ENCODE measurements at places on chromosomes 5 and 9.

GRCh38 chr5:99331061-99331460, 402.3 kb upstream of the CHD1 start:
- no peak for DNase-seq

DNA sequence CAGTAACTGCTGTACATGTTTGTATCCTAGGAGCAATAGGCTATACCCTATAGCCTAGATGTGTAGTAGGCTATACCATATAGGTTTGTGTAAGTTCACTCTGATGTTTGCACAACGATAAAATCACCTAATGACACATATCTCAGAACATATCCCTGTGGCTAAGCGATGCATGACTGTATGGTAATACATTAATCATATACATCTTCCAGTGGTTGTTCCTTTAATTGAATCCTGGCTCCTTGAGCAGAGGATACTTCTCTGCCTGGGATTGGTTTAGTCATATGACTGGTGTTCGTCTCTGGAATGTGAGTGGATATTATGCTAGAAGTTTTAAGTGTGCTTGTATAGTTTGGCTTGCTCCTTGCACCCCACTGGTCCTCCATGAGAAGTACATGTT, 425.8 kb downstream of the MAN2A1 start:
- DNase-seq = no peak

GRCh38 chr5:177373806-177374205, 10.4 kb upstream of the SLC34A1 start:
- DNase-seq = no peak

- no peak for DNase-seq
Observed at GRCh38 chr5:142403583-142403982, 78.8 kb upstream of the SPRY4 start.

- DNase-seq = no peak
Observed at GRCh38 chr9:115306865-115307264, 188.9 kb upstream of the TNC start.

Measured in inflammatory macrophage treated with lipopolysaccharide for 4 hours (primary cell).